ENCODE measurements at places on chromosomes 2 and 18. TPM values are rescaled to one million over a fixed set of nuclear protein-coding genes. Genes with fewer than 3 reads are reported as not detected.

Gene SERPINB5
- not detected for total RNA-seq

Gene CREG2
- 8.4 TPM for total RNA-seq

Gene ID2
- 154 TPM for total RNA-seq

Gene NT5DC4
- not detected for total RNA-seq

Gene C2orf78
- total RNA-seq = not detected

Gene SERPINB7
- not detected for total RNA-seq

Gene RIT2
- not detected for total RNA-seq

Gene GKN1
- not detected for total RNA-seq

Gene THSD7B
- total RNA-seq = 0.47 TPM

Gene UGT1A6
- total RNA-seq = 5.0 TPM

DNA sequence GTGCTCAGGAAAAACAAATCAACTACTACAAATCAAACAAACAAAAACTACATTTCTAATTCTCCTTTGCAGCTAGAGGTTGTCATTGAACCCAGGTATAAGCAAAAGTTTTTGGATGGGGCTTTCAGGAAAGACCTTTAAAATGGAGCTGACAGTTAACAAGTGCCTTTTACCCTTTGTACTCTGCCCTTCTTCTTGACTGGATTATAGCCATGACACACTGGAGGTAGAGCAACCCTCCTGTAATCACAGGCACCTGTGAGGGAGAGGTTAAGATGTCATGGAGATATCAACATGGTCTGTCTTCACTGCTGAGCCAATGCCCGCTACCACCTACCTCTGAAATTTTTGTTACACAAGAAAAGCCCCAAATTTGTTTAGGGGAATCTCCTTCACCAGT, 100.0 kb upstream of the GLS start:
- no peak overlapping the region for H3K27ac ChIP-seq
- no peaks in the 10 kb centered on the region for H3K27me3 ChIP-seq
- H3K4me3 ChIP-seq = no peak overlapping the region
- no peaks in the 10 kb centered on the region for H3K4me1 ChIP-seq
- no peak for DNase-seq
- H3K36me3 ChIP-seq = no peaks in the 10 kb centered on the region

- H3K27me3 ChIP-seq = no peaks in the 10 kb centered on the region
- no peak overlapping the region for H3K4me3 ChIP-seq
- H3K36me3 ChIP-seq = no peaks in the 10 kb centered on the region
These were observed 141.4 kb downstream of the FAM124B start for GRCh38 chr2:224260372-224261020.

DNA sequence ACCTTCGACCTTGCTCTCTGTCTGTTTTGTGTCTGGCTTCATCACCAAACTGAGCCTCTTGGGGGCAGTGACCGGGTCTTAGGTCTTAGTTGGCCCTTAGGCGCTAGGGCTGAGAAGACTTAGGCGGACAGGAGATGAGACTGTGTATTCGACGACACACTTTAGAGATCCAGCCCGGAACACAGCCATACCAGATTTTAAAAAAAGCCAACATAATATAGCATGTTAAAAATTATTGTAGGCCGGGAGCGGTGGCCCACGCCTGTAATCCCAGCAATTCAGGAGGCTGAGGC, 9.5 kb upstream of the PROC start:
- H3K4me3 ChIP-seq = no peak overlapping the region
- no peaks in the 10 kb centered on the region for H3K36me3 ChIP-seq
- peaks cover 56% of the 10 kb centered on the region for H3K4me1 ChIP-seq

DNA sequence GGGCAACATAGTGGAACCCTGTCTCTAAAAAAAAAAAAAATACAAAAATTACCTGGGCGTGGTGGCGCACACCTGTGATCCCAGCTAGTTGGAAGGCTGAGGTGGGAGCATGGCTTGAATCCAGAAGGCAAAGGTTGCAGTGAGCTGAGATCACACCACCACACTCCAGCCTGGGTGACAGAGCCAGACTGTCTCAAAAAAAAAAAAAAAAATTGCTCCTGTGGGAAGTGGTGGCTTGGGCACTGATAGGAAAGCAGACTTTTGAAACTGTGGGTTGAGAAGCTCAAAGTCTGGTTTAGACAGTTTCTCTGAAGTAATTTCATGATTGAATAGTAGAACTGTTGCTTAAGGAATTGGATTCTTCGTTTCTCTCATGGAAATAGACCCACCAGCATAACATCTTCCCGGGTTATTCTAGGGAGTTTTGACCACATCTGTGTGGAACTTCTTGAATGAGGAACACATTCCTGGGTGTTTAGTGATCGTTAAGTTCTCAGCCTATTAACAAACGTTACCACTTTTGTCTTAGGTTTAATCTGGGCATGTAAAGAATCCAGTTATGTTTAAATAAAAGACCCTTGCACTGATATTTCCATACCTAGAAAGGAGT, 33.5 kb downstream of the GRHL1 start:
- no peak overlapping the region for H3K27ac ChIP-seq
- no peaks in the 10 kb centered on the region for H3K36me3 ChIP-seq
- H3K4me1 ChIP-seq = peaks cover 10% of the 10 kb centered on the region
- H3K27me3 ChIP-seq = no peaks in the 10 kb centered on the region

- H3K27ac ChIP-seq = no peak overlapping the region
- H3K27me3 ChIP-seq = no peaks in the 10 kb centered on the region
- no peak for DNase-seq
- H3K36me3 ChIP-seq = no peaks in the 10 kb centered on the region
- no peaks in the 10 kb centered on the region for H3K4me1 ChIP-seq
These were observed 1109.3 kb downstream of the TSN start for GRCh38 chr2:122864728-122865127.

GRCh38 chr2:217440000-217440399, 562.8 kb downstream of the TNS1 start:
- no peaks in the 10 kb centered on the region for H3K4me1 ChIP-seq
- DNase-seq = no peak
- H3K27me3 ChIP-seq = no peaks in the 10 kb centered on the region
- H3K27ac ChIP-seq = no peak overlapping the region

DNA sequence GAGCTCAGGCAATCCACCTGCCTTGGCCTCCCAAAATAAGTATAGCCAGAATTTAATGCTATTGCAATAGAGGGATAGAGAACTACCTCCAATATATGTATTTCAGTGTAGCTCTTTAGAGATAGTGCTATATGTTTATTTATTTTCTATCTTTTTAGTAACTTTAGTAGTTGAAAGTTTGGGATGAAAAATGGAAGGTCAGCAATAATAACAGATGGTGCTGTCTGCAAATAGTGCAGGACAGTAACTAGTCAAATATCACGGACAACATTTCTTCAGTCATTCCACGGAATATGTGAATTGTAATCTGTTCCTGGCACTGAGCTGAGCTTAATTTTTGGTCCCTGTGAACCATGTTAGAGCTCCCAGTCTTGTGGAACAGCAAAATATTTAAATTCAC, 43.2 kb upstream of the GULP1 start:
- H3K36me3 ChIP-seq = no peaks in the 10 kb centered on the region
- H3K27ac ChIP-seq = no peak overlapping the region
- no peaks in the 10 kb centered on the region for H3K4me1 ChIP-seq
- H3K27me3 ChIP-seq = no peaks in the 10 kb centered on the region

GRCh38 chr2:212957624-212958023, 193.8 kb downstream of the IKZF2 start:
- DNase-seq = no peak
- H3K4me3 ChIP-seq = no peak overlapping the region
- no peaks in the 10 kb centered on the region for H3K4me1 ChIP-seq
- no peaks in the 10 kb centered on the region for H3K36me3 ChIP-seq

DNA sequence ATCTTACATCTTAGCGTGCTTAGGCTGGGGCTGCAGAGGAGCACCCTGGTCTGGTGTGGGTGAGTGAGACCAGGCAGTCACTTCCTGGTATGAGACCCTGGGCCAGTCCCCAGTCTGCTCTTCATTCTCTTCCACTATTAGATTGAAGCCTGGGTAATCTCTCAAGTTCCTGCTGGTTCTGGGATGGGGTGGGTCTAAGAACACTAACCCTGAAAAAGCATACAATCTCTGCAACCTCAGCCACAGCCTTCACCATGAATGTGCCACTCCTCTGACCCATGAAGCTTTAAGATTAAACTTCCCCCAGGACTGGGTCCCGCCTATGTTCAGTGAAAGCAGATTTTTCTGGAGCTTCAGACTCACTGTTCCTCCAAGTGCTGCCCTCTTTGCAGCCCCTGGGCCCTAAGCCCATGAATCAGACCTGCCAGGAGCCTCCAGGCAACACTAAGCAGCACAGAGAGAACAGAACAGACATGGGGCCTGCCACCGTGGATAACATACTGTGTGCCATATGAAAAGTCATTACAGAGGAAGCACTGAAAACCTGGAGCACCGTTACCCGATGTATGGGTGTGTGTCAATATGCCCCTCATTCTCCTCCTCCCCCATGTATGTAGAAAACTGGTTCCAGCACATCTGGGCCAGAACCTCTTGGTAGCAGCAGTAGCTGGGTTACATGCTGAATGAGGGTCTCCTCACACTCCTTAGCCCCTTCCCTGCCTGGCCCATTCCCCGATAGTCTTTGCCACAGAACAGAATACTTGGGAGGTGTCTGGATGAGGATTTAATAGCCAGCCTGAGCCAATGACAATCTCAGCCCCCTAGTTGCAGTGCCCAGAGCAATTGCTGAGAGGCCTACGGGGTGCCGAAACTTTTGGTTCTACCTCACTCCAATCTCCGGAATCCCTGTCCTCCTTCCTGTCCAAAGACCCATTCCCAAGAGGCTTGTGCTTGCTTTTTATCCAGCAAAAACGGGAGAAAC, 2.7 kb upstream of the SIX2 start:
- no peak overlapping the region for H3K4me3 ChIP-seq
- peaks cover 40% of the 10 kb centered on the region for H3K4me1 ChIP-seq
- no peak overlapping the region for H3K27ac ChIP-seq

- DNase-seq = no peak
- no peak overlapping the region for H3K27ac ChIP-seq
- no peak overlapping the region for H3K4me3 ChIP-seq
- H3K36me3 ChIP-seq = no peaks in the 10 kb centered on the region
These were observed 22.0 kb upstream of the SP9 start for GRCh38 chr2:174312581-174313234.

GRCh38 chr2:178111743-178112142, 494 bp upstream of the RBM45 start:
- no peak for DNase-seq
- no peaks in the 10 kb centered on the region for H3K27me3 ChIP-seq
- H3K36me3 ChIP-seq = no peaks in the 10 kb centered on the region
- H3K4me1 ChIP-seq = peaks cover 4% of the 10 kb centered on the region

GRCh38 chr2:601387-601698, 75.9 kb downstream of the TMEM18 start:
- H3K4me1 ChIP-seq = no peaks in the 10 kb centered on the region
- H3K27me3 ChIP-seq = no peaks in the 10 kb centered on the region
- no peak for DNase-seq
- H3K27ac ChIP-seq = no peak overlapping the region
- no peak overlapping the region for H3K4me3 ChIP-seq
- H3K36me3 ChIP-seq = no peaks in the 10 kb centered on the region

DNA sequence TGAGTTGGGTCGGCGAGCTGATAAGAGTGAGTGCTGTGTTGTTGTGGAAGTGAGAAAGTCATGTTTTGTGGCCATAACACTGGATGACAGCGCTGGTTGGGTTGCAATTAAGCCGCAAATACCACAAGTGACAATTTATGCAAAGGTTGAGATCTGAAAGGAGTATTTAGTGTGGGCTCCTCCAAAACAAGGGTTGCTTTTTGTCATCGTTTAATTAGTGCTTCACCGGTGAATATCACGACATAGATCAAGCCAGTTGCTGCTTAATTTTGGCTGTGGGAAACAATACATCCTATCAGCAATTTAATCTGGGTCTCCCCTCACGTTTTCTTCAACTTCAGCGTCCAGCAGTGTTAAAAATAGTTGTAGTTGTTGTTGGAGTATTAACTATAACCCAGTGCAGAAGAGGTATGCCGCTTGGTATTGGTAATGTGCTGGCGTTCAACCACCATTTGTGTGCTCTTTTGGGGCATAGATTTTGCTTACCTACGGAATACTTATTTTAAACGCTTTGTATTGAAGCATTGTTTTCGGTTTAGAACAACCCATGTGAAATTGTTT, 662 bp downstream of the ACVR2A start:
- peak overlapping the region; percentile 96 for H3K27ac ChIP-seq
- peak overlapping the region; percentile 71 for H3K4me3 ChIP-seq
- no peak for DNase-seq
- no peaks in the 10 kb centered on the region for H3K36me3 ChIP-seq

GRCh38 chr2:9692456-9693195, 61.8 kb upstream of the YWHAQ start:
- H3K27me3 ChIP-seq = no peaks in the 10 kb centered on the region
- peak overlapping the region; percentile 3 for H3K4me3 ChIP-seq
- peaks cover 6% of the 10 kb centered on the region for H3K4me1 ChIP-seq
- no peaks in the 10 kb centered on the region for H3K36me3 ChIP-seq
- H3K27ac ChIP-seq = no peak overlapping the region
- DNase-seq = no peak

GRCh38 chr18:40642692-40643229, 1312.3 kb upstream of the PIK3C3 start:
- no peak for DNase-seq
- H3K27ac ChIP-seq = no peak overlapping the region
- H3K36me3 ChIP-seq = no peaks in the 10 kb centered on the region

DNA sequence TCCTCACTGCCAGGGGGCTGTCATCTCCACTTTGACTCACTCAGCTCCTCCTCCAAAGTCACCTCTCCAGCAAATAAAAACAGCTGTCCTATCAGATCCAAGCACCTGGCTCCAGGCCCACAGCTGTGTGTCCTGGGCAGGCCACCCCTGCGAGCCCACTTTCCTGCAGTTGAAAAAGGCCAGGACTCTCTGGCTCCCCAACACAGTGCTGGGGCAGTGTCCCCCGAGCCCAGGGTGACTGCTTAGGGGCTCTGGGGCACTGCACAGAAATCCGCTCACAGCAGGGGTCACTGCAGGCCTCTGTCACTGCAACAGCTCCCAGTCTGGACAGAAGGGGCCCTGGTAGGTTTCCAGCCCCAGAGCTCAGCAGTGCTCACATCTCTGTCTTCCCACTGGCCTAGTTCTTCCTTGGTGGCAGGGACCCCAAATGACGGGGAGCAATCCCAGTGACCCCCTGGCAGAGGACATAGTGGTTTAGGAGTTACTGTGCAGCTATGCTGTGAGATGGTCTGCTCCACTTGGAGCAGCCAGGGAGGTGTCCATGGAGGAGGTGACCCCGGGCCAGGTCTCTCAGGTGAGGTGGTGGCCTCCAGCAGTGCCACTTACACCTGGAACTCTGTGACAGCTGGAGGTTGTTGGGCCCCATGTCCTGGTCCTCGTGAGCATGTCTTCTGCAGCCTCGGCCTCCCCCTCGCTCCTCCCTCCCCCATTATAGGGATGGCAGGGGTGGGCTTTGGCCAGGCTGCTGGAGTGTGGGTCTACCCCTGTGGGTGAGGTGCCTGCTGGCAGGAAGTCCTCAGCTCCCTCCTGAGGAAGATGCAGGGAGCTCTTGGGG, 35.5 kb downstream of the HS6ST1 start:
- no peak overlapping the region for H3K4me3 ChIP-seq
- H3K36me3 ChIP-seq = no peaks in the 10 kb centered on the region
- no peak for DNase-seq
- H3K27ac ChIP-seq = no peak overlapping the region

GRCh38 chr2:85131116-85131515, 2.1 kb upstream of the TCF7L1 start:
- no peak overlapping the region for H3K4me3 ChIP-seq
- no peak for DNase-seq
- no peak overlapping the region for H3K27ac ChIP-seq
- H3K36me3 ChIP-seq = no peaks in the 10 kb centered on the region
- no peaks in the 10 kb centered on the region for H3K27me3 ChIP-seq

All from upper lobe of left lung (tissue), 6 donors.